NAMALWA (cell line): ENCODE measurements at places on chromosomes 7 and 10.

GRCh38 chr7:70384891-70385290 is 747.1 kb upstream of the GALNT17 start:
- no peak for DNase-seq

GRCh38 chr7:2028733-2029132 is 204.0 kb downstream of the MAD1L1 start:
- no peak for DNase-seq

DNA sequence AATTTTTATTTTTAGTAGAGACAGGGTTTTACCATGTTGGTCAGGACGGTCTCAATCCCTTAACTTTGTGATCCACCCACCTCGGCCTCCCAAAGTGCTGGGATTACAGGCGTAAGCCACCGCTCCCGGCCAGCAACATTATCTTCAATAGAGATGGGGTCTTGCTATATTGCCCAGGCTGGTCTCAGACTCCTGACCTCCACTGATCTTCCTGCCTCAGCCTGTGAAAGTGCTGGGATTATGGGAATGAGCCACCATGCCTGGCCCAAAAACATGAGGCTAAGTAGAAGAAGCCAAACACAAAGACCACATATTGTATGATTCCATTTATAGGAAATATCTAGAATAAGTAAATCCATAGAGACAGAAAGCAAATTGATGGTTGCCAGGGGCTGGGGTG is 19.1 kb upstream of the CYTH3 start:
- DNase-seq: no peak

GRCh38 chr10:22606164-22606614 is 108.2 kb downstream of the PIP4K2A start:
- peak; percentile 82 for DNase-seq

DNA sequence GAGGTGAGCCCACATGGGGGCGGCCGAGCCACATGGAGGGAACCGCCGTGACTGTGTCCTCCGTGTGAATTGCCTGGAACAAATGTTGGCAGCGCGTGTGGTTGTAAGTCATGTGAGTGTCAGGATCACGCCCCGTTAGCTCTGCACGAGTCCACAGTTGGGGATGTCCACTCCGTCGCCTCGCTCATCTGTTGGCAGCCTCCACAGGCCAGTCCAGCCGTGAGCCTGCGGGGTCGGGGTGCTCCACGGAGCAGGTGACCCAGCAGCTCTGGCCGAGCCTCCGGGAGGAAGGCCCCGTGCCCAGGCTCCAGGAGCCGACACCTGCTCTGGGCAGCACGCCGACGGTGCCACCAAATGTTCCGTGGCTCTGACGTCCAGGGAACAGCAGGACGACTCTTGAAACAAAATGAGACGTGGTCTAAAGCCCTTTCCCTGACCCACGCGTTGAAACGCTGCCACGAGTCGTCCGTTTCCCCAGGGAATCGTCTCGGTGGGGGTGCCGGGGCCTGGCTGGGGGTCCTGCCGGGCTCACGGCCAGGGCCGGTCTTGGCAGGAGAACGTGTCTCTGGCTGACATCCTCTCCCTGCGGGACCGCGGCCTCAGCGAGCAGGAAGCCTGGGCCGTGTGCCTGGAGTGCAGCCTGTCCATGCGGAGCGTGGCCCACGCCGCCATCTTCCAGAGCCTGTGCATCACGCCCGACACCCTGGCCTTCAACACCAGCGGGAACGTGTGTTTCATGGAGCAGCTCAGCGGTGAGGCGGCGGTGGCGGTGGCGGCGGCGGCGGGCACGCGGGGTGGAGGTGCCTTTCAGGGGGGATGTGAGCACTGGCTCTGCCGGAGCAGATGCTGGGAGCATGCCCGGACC is 7.0 kb downstream of the KNDC1 start:
- DNase-seq: no peak

- no peak for DNase-seq
Observed at GRCh38 chr10:86443069-86443468, 76.5 kb upstream of the GRID1 start.

- no peak for DNase-seq
Observed at GRCh38 chr10:70990681-70991080, 102.3 kb upstream of the PCBD1 start.

DNA sequence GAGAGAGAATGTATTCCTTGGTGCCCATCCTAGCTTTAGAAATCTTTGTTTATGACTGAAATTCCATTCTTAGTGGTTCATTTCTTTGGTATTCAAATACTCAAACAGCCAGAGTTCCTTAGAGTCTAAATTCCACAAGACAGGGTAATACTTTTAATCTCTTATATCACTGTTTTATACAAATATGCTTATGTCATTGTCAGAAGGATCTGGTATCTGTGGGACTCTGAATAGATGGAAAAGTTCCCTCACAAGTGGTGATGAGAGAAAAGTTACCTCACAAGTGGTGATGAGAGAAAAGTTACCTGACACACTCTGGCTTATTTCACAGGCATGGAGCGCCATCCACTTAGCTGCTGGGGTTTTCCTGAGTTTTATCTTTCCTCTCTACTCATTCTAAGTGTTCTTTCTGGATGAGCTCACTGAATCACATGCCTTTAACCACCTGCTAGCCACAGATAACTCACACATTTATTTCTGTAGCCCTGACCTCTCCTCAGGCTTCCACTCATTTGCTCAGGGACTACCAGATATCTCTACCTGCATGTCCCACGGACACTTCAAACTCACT is 784.0 kb downstream of the SUGCT start:
- no peak for DNase-seq

DNA sequence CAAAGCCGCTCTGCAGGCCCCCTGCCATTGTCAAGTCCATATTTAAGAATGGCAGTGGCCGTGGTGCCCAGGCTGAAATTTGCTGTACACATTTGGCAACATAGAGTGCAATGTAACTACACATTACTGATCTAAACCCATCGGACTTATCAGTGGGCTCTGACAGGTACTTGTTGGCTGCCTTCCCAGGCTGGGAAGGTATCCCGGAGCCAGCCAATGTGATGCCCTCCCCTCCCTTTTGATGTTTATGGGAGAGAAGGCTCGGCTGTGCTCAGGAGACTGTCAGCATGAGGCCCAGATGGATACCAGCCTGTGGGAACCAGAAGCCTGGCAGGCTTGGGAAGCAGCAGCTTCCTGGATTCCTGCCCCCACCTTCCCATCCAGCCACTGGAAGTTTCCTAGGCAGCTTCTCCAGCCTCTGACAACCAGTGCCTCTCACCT is 146.1 kb upstream of the TCF7L2 start:
- no peak for DNase-seq
